ENCODE measurements at places on chromosomes 5 and 9. TPM values are rescaled to one million over a fixed set of nuclear protein-coding genes. Genes with fewer than 3 reads are reported as not detected.

DNA sequence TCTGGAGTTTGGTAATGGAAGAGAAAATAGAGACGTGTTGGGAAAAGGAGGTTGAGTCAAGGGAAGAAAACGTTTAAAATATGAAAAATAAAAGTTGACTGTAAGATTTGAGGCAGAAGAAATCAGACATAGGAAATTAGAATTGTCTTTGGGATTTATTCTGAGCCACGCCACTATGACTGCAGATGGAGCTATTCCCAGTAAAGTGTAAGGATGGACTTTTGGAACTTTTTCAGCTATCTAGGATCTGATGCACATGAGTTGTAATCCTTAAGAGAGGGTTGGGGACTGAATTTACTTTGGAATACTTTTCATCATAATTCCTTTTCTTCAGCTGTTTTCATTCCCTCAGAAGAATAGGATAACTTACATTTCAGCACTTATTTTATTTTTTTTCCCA, 336.7 kb downstream of the FAM170A start:
- DNase-seq: no peak

DNA sequence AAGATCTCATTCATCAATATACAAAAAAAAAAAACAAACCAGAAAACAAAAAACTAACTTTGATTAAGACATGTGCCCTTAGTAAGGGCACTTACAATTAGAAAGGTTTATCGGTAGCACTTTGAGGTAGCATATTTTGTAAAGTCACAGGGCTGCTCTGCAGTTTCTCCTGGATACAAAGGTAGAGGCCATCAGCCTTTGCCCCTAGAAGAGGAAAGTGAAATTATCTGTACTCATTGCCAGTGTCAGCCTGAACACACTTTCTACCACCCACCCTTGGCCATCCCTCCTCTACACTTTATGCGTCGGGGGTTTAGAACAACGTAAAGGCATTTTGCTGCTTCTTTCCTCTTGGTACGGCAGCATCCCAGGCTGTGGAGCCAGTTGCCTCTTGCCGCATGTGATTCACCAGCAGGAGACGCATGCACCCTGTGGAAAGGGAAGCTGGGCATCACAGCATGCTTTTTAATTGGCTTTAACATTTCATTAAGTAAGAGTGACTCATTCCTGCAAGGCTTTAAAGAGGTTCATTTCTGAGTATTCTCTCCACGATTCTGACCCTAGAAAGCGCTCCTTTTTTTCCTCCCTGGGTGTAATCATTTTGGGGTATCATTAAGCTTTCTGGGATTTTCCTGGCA, 84.6 kb downstream of the CEMIP2 start:
- peak; percentile 65 for DNase-seq

GRCh38 chr9:114472765-114473446, 32.4 kb downstream of the WHRN start:
- DNase-seq: no peak

GRCh38 chr9:70085241-70085640, 41.6 kb downstream of the MAMDC2 start:
- no peak for DNase-seq

DNA sequence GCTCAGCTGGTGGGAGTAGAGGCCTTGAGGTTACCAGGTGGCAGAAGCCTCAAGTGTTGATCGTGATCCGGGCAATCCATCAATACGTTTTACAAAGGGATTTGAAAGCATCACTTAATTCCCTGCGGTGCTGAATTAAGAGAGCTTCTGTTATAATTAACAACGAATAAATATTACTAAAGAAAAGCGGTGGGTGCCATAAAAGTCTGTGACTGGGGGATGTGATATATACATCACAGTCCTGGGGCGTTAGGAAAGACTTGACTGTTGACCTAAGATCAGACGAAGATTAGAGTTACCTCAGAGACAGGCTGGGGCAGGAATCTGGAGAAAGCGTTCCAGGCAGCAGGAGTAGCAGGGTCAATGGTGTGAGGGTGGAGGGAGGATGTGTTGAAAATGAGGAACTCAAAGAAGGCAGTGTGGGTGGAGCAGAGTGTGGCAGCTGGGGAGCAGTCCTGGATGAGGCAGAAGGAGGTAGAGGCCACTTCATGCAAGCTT, 6.7 kb upstream of the C5orf63 start:
- no peak for DNase-seq

DNA sequence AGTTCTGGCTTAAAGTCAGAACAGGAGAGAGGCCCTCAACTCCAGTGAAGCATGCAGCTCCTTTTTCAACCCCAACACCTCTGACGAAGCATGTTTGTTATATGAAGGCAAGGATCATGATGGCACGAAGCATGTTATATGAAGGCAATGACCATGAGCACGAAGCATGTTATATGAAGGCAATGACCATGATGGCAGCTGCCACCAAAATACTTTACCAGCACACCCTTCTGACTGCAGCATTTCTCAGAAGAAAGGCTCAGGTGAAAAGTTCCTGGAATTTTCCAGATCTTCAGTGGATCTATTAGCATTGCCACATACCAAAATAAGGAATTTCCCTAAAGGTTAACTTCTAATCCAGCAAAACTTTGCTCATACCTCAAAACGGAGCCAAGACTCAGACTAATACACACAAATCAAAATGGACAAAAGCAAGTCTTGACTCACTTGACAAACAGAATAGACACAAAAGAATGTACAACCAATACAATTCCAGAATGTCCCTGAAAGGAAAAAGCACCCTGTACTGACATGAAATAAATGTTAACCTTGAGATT, 217.4 kb downstream of the FANCC start:
- no peak for DNase-seq

The ARHGEF39 gene
- total RNA-seq: 1.7 TPM

The PHF24 gene
- total RNA-seq: 0.57 TPM

The GLIPR2 gene
- total RNA-seq: 35.8 TPM

The TAS2R1 gene
- total RNA-seq: not detected

The CCDC183 gene
- total RNA-seq: 0.58 TPM
